ENCODE measurements at places on chromosomes 2 and 18.

GRCh38 chr2:68248361-68248760 is 4.0 kb downstream of the PPP3R1 start:
- no peak for DNase-seq

DNA sequence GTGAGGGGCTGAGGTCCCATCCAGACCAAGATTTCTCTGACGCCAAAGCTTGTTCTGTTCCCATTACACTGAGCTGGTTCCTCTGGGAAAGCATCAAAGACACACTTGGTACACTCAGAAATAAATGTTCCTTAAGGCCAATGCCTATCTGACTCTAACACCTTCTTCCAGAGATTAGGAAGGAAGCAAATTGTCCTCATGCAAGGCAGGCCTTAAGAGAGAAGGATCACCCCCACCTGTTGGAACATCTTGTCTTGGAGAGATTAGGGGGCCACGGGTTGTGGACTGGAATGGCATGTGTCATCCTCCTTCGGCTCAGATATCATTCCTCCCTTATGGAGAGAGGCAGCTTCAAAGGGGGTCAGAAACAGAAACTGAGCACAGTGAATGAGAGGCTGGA is 100.2 kb downstream of the ANKRD44 start:
- DNase-seq: no peak

- DNase-seq: no peak
These were observed 142.6 kb upstream of the FHL2 start for GRCh38 chr2:105541189-105542050.

- DNase-seq: no peak
These were observed 128.1 kb downstream of the LYPD6 start for GRCh38 chr2:149458502-149458901.

DNA sequence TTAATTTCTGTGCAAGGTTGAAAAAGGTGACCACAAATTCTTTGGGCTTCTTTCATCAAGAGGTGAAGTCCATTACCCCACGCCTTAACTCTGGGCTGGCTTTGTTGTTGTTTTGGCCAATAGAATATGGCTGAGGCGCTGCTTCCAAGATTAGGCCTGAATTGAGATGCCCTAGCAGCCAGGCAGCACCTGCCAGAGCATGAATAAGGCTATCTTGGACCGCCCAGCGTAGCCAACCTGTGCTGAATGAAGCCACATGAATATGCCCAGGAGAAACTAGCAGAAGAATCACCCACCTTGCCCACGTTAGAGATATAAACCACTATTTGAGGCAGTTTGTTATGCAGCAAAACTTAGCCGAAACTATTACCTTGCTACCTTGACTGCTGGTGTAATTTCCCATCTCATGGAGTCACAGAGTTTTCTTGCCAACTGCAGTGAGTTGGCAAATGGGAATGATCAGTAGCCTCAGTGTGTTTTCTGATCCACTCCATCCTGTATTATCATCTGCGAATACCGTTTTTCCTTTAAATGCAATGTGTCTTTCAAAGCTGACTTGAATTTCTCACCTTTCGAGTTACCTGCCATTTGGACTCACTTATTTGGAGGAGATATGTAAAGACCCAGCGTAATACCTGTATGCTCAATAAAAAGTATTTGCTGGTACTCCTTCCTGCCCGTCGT is 679 bp downstream of the TSGA10 start:
- DNase-seq: no peak

DNA sequence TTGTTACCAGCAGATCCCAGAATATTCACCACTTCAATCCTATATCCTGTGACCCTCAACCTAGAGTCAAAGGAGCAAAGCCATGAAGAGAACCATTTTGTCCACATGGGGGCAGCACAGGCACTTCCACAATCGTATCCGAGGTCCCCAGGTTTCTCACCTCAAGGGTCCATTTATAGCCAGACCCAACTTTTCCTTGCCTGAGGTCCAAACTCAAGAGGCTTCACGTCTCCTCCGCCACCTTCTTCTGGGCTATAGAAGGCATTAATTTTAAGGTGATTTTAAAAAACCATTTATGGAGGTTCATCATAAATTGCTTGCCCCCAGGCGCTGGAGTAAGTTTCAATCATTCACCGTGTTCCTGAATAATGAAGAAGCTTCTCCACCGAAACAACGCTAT is 111.6 kb upstream of the NABP1 start:
- DNase-seq: peak; percentile 34
